ENCODE measurements at places on chromosomes 5 and 9.
A peak's percentile ranks its signal among the peaks of the same experiment; 100 is the strongest.

DNA sequence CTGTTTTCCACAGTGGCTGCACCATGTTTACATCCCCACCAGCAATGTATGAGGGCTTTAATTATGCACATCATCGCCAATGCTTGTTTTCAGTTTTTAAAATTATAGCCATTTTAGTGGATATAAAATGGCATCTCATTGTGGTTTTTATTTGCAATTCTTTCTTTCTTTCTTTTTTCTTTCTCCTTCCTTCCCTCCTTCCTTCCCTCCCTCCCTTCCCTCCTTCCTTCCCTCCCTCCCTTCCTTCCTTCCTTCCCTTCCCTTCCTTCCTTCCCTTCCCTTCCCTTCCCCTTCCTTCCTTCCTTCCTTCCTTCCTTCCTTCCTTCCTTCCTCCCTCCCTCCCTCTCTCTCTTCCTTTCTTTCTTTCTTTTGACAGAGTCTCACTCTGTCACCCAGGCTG is 6.6 kb downstream of the COL15A1 start:
- H3K4me3 ChIP-seq = no peak overlapping the region
- H3K4me1 ChIP-seq = no peaks in the 10 kb centered on the region
- H3K27ac ChIP-seq = no peak overlapping the region
- H3K36me3 ChIP-seq = no peaks in the 10 kb centered on the region
- peaks cover 55% of the 10 kb centered on the region for H3K27me3 ChIP-seq

DNA sequence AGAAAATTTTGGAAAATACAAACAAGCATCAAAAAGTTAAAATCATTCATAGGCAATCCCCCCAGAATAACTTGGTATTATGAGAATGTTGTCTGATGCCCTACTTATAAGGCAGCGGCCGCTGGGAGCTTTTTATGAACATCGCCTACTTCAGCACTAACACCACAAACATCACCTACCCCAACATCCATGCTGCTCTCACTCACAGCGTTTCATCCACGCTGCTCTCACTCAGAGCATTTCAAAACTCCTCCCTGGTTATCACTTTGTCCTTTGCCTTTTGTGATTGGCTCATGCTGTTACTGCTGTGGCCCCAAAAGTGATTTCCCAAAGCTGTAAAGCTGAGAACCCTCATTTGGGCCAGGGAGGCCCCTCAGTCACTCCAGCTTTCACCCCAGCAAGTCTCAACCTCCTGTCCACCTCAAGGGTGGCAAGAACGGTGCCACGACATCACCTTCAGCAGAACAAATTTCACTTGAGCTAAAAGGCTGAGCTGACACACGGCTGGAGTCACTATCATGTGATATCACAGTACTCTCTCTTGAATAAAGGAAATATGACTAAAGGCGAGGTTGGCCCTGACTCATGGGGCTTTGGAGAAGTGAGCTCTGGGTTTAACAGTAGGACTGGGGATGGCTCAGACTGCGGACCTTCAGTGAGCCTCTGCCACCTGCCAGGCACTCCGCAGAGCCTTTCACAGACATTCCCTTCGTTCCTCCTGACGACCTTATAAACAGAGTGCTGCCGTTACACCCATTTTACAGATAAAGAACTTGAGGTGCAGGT is 25.2 kb downstream of the SHC3 start:
- peaks cover 12% of the 10 kb centered on the region for H3K4me1 ChIP-seq
- H3K27me3 ChIP-seq = peaks cover 52% of the 10 kb centered on the region
- DNase-seq = no peak
- H3K36me3 ChIP-seq = no peaks in the 10 kb centered on the region
- no peak overlapping the region for H3K4me3 ChIP-seq

DNA sequence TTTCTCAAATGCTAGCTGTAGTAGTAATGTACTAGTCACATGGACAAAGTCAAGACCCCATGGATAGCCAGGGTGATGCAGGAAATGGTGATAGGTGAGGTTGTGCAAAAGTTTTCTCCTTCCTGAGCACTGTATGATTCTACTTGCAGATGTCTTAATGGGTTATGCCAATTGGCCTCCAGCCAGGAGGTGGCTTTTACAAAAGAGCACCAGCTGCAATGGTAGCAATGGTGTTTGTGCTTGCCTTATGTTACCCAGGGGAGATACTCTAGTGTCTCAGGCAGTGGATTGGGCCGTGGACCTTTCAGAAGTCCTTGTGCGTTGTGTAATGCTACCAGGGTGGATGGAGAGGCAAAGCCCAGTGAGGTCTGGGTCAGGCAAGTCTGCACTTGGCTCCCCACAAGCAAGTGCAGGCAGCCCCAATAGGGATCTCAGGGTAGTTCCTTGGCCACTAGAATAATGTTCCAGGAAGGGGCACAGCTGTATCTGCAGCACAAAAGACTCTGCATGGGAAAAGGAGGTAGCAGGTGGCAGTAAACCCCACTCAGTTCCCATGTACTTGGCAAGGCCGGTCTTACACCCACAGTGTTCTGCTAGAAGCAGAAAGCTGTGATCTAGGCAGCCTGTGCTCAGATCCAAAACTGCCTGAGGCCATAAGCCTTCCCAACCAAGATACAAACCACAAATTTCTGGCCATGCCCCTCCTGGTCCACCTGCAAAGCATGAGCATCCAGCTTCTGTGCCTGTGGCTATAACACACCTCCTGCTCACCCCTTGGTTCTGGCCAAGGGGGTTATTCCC is 46.4 kb upstream of the EDIL3 start:
- H3K36me3 ChIP-seq = no peaks in the 10 kb centered on the region
- H3K4me1 ChIP-seq = no peaks in the 10 kb centered on the region
- DNase-seq = no peak
- no peaks in the 10 kb centered on the region for H3K27me3 ChIP-seq
- H3K27ac ChIP-seq = no peak overlapping the region
- H3K4me3 ChIP-seq = no peak overlapping the region

DNA sequence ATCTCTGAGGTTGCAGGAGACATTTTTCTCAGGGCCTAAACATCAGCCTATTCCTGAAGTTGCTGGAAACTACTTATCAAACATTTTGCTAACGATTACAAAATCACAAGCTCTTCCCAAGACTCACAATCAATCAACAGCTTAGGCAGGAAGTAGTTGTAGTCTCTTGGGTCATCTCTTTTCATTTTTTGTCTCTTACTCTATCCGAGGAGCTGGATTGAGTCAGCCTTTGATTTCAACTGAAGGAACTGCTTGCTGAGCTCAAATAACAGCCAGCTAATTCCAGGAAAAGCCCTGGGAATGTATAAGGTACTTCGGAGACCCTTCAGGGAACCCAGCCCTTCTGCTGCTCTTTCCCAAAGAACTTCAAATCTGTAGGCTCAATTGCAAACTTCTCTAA is 398.9 kb downstream of the PLK2 start:
- H3K4me3 ChIP-seq = no peak overlapping the region
- H3K27me3 ChIP-seq = no peaks in the 10 kb centered on the region
- no peaks in the 10 kb centered on the region for H3K4me1 ChIP-seq
- DNase-seq = no peak

GRCh38 chr5:57495285-57496086 is 12.9 kb upstream of the ACTBL2 start:
- peaks cover 7% of the 10 kb centered on the region for H3K27me3 ChIP-seq
- peaks cover 32% of the 10 kb centered on the region for H3K4me1 ChIP-seq
- H3K27ac ChIP-seq = peak overlapping the region; percentile 39
- H3K36me3 ChIP-seq = no peaks in the 10 kb centered on the region

GRCh38 chr9:134422301-134423090 is 96.2 kb downstream of the RXRA start:
- no peak overlapping the region for H3K27ac ChIP-seq
- no peaks in the 10 kb centered on the region for H3K27me3 ChIP-seq
- H3K36me3 ChIP-seq = no peaks in the 10 kb centered on the region
- DNase-seq = no peak

DNA sequence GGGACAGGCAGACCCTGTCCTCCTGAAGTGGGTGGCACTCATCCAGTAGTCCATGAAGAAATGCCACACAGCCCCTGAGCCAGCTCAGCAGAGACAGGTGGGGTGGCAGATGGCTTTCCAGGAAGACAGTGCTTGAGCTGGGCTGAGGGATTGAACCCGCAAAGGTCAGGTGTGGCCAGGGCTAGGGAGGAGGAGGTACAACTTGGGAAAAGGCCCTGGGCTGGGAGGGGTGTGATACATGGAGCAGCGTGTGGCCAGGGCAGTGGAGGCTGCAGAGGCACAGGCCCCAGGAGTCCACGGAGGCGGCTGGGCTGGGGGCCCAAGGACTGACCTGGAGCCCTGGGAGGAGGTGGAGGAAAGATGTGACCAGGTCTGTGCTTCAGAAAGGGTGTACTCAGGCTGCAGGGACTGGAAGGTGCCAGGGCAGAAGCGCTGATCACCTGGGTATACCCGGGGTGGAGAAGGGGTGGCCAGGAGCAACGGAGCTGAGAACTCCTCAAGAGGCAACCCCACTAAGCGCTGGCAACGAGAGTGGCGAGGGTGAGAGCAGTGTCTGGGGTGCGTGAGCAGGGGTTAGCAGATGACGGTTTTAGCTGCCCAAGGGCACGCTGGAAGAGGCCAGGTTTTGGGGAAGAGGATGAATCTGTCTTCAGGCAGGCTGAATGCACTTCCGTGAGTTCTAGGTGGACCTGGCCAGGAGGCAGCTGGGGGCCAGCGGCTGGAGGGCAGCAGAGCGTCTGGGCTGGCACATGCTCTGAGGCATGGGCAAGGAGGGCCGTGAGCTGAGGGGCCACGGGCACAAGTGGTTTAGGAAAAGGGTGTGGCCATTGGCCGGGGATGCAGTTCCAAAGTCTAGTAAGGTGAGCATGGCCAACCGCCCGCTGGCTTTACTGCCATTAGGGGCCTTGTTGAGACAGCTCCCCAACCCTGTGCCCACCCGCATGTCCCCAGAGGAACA is 3.9 kb upstream of the RABL6 start:
- H3K36me3 ChIP-seq = peaks cover 4% of the 10 kb centered on the region
- no peak overlapping the region for H3K4me3 ChIP-seq
- H3K27ac ChIP-seq = no peak overlapping the region
- no peak for DNase-seq

- peaks cover 11% of the 10 kb centered on the region for H3K27me3 ChIP-seq
- no peak overlapping the region for H3K4me3 ChIP-seq
- no peaks in the 10 kb centered on the region for H3K4me1 ChIP-seq
- no peaks in the 10 kb centered on the region for H3K36me3 ChIP-seq
- H3K27ac ChIP-seq = no peak overlapping the region
Measured at GRCh38 chr5:90606539-90606938, 47.9 kb downstream of the ADGRV1 start.

DNA sequence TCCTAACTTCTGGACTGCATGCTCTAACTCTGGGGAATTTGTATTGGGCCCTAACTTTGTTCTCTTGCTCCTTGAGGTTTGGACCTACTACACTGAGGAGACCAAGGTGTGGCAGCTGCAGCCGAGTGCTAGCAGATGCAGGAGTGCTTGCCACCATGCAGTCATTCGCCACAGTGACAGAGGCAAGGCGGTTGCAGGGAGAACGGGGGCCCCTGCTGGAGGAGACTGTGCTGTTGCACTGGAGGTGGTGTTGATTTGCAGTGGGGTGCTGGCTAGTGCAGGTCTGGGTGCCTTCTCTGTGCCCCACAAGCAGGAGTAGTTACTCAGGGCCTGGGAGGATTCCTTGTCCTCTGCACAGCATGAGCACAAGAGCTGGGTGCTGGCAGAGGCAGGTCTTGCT is 22.4 kb upstream of the DIRAS2 start:
- H3K4me1 ChIP-seq = no peaks in the 10 kb centered on the region
- H3K4me3 ChIP-seq = no peak overlapping the region
- H3K27ac ChIP-seq = no peak overlapping the region
- H3K36me3 ChIP-seq = no peaks in the 10 kb centered on the region

- DNase-seq = no peak
- peaks cover 30% of the 10 kb centered on the region for H3K4me1 ChIP-seq
- no peak overlapping the region for H3K4me3 ChIP-seq
- H3K36me3 ChIP-seq = peaks cover 8% of the 10 kb centered on the region
Measured at GRCh38 chr9:129071526-129072126, 9.3 kb upstream of the DOLPP1 start.

GRCh38 chr9:110546411-110546871 is 33.1 kb downstream of the SVEP1 start:
- no peak overlapping the region for H3K4me3 ChIP-seq
- DNase-seq = no peak

DNA sequence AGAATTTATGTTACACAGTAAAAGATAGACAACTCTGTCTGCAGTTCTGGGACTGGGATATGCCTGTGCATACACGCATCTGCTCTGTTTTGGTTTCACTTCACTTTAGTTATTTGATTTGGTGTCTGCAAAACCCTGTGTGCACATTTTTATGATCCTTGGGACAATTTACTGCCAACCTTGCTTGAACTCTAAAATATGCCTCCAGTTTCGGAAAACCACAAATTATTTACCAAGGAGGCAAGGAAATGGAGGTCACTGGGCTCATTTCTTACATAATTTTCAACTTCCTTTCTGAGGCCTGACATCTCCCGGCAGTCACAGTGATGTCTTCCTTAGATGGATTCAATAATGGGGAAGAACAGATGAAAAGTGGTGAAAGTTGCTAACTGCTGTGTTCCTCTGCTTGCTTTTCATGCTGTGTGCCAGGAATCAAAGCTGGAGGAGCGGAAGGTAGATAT is 61.2 kb upstream of the TAF11L2 start:
- H3K27me3 ChIP-seq = no peaks in the 10 kb centered on the region
- DNase-seq = no peak
- H3K27ac ChIP-seq = no peak overlapping the region
- H3K36me3 ChIP-seq = no peaks in the 10 kb centered on the region

- no peak overlapping the region for H3K27ac ChIP-seq
- H3K4me1 ChIP-seq = no peaks in the 10 kb centered on the region
- no peaks in the 10 kb centered on the region for H3K36me3 ChIP-seq
- no peak overlapping the region for H3K4me3 ChIP-seq
- H3K27me3 ChIP-seq = peaks cover 34% of the 10 kb centered on the region
Measured at GRCh38 chr5:39587675-39588074, 162.9 kb upstream of the DAB2 start.

GRCh38 chr5:30592833-30593232 is 600.7 kb upstream of the CDH6 start:
- H3K4me3 ChIP-seq = no peak overlapping the region
- no peak for DNase-seq
- H3K27me3 ChIP-seq = no peaks in the 10 kb centered on the region
- H3K4me1 ChIP-seq = no peaks in the 10 kb centered on the region
- no peaks in the 10 kb centered on the region for H3K36me3 ChIP-seq

- DNase-seq = no peak
- H3K27ac ChIP-seq = no peak overlapping the region
- H3K4me1 ChIP-seq = no peaks in the 10 kb centered on the region
- no peaks in the 10 kb centered on the region for H3K36me3 ChIP-seq
- H3K4me3 ChIP-seq = no peak overlapping the region
Measured at GRCh38 chr5:158198636-158199035, 339.7 kb upstream of the CLINT1 start.

DNA sequence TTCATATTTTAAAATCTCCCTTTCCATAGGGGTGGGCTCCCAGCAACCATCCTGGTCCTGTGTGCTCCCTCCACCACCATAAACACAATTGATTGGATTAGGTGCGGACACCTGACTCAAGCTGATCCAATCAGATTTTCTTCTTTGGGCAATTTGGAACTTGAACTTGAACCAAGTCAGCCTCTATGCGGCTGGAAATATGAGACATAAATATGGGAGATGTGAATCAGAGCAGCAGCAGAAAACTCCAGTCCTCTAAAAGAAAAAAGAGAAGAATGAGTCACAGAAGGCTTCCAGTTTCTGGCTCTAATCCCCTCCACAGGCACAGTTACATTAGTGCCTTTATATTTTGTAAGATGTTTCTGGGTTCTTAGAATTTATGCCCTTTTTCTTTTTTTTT is 306.6 kb downstream of the MLLT3 start:
- peak overlapping the region; percentile 83 for H3K27ac ChIP-seq
- H3K4me1 ChIP-seq = peaks cover 63% of the 10 kb centered on the region
- peak overlapping the region; percentile 51 for H3K4me3 ChIP-seq
- H3K27me3 ChIP-seq = no peaks in the 10 kb centered on the region
- DNase-seq = no peak
